ENCODE measurements at places on chromosomes 7 and 10.

- DNase-seq, result no peak
Measured at GRCh38 chr7:30731581-30731980, 20.4 kb upstream of the INMT start.

GRCh38 chr10:104688251-104689042, 47.4 kb downstream of the SORCS3 start:
- no peak for DNase-seq

DNA sequence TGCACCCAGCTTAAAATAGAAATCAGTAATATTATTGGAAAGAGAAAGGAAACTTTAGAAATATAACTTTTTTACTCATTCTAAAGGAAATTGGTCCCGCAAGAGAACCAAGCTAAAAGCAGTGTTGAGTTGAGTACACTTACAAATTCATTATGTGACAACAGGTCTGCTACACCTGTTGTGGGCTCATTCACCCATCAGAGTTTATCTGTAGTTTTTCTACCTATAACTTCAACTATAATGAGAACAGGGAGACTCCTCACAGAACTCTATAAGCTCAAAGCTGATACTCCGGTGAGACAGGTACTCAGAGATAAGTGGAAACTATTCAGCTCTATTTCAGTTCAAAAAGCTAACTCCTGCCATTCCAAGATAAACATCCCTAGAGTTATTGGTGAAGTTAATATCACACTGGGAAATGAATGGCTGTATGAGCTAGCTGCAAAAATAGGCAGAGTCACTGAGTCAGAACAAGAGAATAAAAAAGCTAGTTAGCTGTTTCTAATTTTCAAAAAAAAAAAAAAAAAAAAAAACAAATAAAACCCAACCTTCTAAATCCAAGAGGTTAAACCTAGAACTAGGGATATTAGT, 121.3 kb downstream of the PPP1R3A start:
- DNase-seq, result no peak

DNA sequence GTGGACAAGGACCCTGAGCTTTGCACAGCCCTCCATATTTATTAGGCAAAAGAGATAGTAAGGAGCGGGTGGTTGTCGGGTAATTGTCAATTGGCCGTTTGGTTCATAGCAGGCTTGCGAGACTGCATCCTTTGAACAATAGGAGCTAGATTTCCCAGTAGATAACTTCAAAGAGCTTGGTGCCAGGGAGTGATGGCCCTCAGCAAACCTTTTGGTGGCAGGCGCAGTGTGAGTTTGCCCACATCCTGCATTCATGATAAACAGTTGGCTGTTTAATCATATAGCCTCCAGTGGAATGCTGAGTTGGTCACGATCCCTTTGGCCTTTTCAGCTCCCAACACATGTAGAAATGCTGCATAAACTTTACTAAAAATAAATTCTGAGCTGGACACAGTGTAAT, 156.9 kb downstream of the AKR1D1 start:
- DNase-seq, result no peak

DNA sequence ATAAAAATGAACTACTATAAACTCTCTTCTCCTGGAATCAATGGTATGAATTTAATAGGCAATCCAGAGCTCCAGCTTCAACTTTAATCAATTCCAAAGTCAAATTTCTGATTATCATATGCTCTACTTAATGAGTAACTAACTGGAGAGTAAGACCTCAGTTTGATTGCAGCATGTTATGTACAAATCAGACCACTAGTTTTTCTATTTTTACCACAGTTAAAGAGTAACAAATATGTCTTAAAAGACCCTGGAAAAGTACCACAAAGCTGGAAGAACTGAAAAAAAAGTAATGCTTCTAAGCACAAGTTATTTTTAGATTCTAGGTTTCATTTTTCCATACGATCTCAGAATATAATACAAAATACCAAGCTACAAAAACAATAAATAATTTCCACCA, 56.0 kb upstream of the TNKS2 start:
- DNase-seq, result no peak

DNA sequence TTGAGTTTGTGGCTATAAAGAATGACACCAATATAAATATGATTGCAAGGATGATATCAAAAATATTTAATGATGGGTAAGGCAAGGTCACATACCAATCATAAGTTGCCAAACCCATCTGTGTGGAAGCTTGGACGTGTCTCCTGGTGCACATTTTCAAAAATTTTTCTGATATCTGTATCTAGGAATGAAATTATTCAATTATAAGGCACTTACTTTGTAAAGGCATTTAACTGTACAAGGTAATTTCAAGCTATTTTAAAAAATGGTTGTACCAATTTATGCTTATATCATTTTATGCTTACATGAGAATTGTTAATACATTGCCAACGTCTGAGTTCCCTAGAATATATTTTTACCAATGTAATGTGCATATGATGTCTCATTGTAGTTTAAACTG, 306.4 kb upstream of the CACNA2D1 start:
- DNase-seq, result no peak

- no peak for DNase-seq
Measured at GRCh38 chr10:74139981-74140380, 10.6 kb downstream of the AP3M1 start.

GRCh38 chr10:129915526-129916378, 48.3 kb downstream of the EBF3 start:
- DNase-seq, result no peak

DNA sequence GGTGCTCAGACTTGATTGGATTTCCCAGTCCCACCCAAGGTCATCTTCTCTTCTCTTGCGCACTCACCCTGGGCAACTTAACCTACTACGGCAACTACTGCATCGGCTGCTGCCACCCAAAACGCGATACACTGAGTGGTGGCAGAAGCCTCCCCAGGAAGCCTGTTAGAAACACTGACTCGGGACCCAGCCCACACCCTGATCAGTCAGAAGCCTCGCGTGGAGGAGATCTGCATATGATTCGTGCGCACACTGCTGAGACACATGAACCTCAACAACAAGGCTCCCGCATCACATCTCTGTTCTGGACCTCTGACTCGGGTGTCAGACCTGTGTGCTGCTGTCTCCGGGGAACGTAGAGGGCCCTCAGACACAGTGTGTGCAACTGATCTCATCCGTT, 419.5 kb downstream of the PAXIP1 start:
- DNase-seq, result no peak

DNA sequence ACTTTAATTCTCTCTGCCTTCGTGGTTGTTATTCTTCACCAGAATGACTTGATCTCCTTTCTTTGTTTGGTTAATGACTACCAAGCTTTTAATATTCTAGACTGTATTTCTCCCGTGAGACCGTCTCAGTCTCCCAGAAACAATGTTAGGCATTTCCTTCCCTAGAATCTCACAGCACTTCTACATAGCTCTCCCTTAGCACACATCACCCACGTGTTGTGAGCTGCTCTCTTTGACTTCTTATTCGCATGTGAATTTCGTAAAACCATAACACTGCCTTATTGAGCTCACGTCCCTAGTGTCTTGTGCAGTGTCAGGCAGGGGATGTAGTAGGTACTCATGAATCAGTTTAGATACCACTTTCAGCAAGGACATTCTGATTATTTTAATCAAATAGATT, 57.5 kb upstream of the MGAM2 start:
- DNase-seq, result no peak

DNA sequence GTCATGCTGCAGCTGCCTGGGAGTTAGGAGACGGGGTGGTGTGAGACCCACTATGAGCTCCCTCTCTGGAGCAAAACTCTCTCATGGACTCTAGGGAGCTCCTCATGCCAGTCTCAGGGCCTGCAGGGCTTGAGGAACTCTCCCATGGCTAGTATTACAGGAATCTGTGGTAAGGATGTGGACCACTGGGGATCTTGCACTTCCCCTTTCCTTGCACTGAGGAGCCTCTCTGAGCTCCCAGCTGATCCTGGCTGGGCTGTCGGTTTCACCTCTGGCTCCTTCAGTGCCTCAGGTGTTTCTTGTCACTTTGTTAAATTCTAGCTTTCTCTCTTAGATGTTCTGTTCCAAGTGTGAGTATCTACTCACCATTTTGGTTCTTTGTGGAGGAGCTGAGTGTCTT, 71.6 kb upstream of the IMMP2L start:
- DNase-seq, result no peak

- no peak for DNase-seq
Measured at GRCh38 chr7:20665096-20665495, 49.6 kb downstream of the ABCB5 start.

GRCh38 chr7:155482511-155483183, 24.7 kb downstream of the EN2 start:
- no peak for DNase-seq

DNA sequence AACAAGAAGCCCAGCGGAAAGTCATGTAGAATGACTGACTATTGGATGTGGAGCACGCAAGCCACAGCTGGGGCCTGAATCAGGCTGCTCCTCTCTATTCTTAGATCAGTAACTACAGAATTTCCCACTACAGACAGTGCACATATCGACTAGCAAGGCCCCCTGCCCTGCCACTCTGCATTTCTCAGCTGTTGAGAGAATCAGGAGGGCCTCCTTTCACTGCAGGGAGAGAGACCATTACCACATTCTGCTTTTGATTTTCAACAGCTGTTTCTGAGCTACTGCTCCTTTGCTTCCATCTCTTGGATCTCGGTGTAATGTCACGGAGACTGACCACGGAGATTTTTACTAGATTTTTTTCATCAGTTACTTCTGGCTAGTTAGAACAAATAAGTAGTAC, 73.8 kb downstream of the PON1 start:
- DNase-seq, result no peak

DNA sequence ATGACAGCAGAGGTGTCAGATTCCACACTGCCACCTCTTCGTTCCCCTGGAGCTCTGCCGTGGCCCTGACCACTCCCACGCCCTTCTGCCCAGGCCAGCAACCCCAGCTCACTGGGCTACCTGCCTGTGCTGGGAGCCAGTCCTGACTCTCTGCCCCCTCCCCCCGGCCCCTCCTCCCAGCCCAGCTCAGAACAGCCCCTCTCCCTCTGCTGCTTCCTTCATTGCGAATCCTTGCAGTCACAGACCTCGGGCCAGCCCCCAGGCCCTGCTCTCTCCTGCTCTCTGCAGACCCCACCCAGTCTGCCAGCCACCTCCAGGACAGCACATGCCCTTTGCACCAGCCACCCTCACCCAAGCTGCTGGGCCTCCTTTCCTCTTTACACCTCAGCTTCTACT, 60.4 kb downstream of the TCERG1L start:
- no peak for DNase-seq

DNA sequence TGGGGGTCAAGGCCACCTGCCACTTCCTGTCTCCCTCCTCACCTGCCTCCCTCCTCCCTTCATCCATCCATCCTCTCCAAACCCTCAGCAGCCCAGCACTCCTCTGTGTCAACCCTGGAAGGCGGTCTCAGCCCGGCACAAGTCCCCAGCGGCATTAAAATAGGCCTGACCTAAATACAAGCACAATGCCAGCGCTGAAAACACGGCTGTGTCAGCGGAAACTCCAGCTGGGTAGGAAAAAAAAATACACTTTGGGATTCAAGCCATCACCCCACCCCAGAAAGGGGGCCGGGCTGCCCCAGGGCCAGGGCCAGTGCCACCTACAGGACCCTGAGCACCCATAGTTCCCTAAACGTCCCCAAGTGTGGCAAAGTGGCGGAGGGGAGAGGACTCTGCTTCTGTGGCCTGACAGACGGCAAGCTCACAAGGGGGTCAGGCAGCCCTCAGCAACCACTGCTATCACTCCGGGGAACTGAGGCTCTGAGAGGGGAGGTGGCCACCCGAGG, 22.7 kb upstream of the GTF2IRD1 start:
- no peak for DNase-seq

- DNase-seq, result no peak
Measured at GRCh38 chr7:1226186-1226901, 6.3 kb upstream of the UNCX start.

- no peak for DNase-seq
Measured at GRCh38 chr7:50393547-50394252, 56.5 kb downstream of the FIGNL1 start.

DNA sequence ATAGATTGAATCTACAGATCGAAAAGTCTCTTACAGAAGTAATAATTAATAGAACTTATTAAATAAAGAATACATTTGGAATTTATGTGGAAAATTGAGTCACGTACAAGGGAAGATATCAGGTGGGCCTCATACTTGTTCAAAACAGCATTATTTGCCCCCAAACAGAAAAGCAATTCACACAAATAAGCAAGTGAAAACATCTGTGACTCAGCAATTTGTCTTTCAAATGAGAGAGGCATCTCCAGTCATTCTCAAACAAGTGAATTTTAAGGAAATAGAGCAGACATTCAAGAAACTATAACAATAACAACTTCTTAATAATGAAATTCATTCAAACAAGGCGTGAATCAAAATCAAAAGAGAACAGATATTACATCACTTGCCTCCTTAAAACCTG, 50.1 kb downstream of the SEMA3A start:
- DNase-seq, result no peak

DNA sequence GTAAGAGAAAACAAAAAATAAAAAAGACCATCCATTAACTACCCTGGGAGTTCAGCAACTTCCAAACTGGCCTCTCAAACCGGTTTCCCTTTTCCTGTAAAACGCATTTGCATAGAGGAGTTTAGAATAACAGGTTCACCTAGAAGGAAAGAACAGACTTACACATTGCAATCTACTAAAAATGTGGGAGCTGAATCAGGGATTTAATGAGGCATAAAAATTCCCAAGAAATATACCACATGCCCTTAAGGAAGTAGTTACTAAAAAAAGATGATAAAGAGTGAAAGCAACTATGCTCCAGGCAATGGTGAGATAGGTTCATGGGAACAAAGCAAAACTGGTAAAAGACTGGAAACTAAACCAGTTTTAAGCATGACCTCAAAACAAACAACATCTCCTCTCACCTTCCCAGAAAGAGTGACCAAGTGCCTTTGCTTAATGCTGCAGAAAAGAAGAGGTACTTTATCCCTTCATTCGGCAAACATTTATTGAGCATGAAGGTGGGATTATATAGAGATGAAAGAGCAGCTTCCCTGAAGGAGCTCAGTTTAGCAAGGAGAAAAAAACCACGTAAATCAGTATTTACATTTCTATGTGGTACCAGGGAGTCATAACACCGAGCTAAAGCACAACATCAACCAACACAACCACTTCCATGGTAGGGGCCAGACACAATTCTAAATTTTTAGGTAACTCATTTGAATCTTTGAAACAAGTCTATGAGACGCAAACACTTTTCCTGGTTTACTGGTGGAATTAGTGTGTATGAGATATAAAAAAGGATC, 152.8 kb downstream of the SGMS1 start:
- DNase-seq, result no peak

DNA sequence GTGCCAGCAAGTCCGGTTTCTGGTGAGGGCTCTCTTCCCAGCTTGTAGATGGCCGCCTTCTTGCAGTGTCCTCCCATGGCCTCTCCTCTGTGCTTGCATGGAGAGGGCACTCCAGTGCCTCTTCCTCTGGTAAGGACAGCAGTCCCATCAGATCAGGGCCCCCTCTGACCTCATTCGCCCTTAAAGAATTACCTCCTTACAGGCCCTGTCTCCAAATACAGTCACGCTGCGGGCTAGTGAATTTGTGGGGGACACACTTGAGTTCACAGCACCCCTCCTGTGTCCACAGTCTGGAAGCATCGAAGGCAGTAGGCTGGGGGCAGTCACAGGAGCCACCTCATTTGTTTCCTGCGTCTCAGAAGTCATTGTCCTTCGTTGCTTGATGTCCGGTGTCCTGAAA, 54.6 kb downstream of the LHPP start:
- no peak for DNase-seq

- no peak for DNase-seq
Measured at GRCh38 chr7:105454095-105454747, 65.5 kb upstream of the SRPK2 start.

GRCh38 chr7:1654111-1654510, 16.0 kb upstream of the ELFN1 start:
- DNase-seq, result no peak

Data from activated CD4-positive, alpha-beta T cell treated with anti-CD3 and anti-CD28 coated beads for 24 hours (primary cell).